NCI-H1417 treated with DMSO at 0.1 percent for 48 hours (cell line): ENCODE measurements at places on chromosomes 1 and 21.

DNA sequence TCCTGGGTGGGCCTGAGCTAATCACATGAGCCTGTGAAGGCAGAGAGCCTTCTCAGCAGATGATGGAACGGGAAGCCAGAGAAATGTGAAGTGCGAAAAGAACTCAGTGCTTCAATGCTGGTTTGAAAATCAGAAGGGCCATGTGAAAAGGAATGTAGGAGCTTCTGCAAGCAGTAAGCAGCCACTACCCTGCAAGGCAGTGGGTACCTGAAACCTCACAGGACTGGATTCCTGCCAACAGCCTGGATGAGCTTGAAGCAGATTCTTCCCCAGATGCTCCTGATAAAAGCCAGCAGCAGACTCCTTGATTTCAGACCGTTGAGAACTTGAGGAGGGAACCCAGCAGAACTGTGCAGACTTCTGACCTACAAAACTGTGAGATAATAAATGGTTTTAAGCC is 158.6 kb downstream of the SYT2 start:
- no peak for DNase-seq

GRCh38 chr1:108817016-108817415 is 39.9 kb downstream of the AKNAD1 start:
- DNase-seq = peak; percentile 40

DNA sequence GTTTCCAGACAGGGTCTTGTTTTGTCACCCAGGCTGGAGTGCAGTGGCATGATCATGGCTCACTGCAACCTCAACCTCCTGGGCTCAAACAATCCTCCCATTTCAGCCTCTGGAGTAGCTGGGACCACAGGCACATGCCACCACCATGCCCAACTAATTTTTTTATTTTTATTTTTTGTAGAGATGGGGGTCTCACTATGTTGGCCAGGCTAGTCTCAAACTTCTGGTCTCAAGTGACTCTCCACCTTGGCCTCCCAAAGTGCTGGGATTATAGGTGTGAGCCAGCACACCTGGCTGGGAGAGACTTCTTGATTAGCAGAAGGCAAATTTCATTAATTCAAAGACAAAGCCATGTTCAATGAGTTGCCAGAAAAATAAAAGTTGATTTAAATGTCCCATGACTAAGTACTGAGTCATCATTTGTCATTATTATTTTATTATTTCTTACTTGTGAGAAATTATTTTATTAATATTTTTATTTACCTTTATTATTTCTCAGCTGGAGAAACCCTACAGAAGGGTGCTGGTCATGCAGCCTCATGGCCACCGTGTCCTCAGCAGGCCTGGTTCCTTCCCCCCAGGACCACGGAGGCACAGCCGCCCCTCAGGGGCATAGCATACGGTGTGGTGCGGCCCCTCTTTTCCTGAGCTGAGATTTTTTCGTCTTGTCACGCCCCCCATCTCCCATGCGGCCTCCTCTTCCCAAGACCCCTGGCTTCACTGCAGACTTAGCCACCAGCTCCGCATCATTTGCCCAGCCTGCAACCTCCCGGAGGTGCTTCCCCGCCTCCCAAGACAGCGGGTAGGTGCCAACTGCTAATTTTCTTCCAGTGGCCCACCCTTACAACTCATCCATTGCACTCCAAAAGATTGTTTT is 55.3 kb upstream of the SIM2 start:
- DNase-seq = no peak

- DNase-seq = no peak
Measured at GRCh38 chr1:119133987-119134386, 6.5 kb downstream of the WARS2 start.

DNA sequence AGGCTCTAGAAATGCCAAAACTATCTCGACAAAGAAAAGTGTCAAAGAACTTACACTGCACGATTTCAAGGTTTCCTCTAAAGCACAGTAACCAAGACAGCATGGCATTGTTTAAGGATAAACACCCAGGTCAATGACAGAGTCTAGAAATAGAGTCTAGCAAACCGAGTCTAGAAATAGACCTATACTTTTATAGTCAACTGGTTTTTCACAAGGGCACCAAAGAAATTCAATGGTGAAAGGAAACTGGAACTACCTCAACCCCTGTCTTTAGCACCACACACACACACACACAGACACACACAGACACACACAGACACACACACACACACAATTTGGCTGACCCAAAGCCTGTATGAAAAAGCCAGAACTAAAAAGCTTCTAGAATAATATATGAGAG is 67.1 kb upstream of the PGBD5 start:
- no peak for DNase-seq

- DNase-seq = no peak
Measured at GRCh38 chr1:206766251-206766856, 4.2 kb upstream of the IL19 start.

GRCh38 chr1:244970236-244970743 is 105.9 kb upstream of the HNRNPU start:
- peak; percentile 73 for DNase-seq

- DNase-seq = no peak
Measured at GRCh38 chr1:65791801-65792668, 660 bp upstream of the PDE4B start.

DNA sequence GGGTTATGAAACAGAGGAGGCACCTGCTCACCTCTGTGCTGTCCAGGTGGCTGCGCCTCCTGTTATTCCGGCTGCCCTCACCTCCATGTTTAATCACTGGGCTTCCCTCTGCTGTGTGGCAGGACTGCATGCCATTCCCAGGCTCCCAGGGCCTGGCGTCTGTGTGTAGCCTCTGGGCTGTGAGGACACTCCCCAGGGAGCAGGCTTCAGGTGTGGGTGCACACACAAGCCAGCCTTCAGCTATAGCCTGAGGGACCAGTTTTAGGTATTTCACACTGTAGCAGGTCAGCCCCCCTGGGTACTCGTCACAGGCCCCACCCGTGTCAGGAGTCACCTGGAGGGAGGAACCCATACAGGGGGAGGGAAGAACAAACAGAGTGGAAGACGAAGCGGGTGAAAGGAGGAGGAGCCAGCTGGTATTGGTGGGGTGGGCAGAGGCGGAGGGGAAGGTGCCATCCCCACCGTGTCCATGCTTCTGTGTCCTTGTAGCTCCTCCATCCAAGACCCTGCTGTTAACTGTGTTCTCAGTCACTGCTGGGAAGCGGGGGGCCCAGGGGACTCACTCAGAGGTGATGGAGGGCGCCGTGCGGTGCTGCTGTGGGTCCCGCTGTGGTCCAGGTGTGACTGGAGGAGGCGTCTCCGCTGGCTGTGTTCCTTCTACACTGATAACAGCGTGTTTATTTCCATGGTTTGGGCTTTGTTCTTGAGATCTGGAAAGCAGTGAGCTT is 158.6 kb downstream of the PGBD5 start:
- DNase-seq = peak; percentile 74

- DNase-seq = no peak
Measured at GRCh38 chr21:25871566-25871965, 136.8 kb downstream of the GABPA start.

DNA sequence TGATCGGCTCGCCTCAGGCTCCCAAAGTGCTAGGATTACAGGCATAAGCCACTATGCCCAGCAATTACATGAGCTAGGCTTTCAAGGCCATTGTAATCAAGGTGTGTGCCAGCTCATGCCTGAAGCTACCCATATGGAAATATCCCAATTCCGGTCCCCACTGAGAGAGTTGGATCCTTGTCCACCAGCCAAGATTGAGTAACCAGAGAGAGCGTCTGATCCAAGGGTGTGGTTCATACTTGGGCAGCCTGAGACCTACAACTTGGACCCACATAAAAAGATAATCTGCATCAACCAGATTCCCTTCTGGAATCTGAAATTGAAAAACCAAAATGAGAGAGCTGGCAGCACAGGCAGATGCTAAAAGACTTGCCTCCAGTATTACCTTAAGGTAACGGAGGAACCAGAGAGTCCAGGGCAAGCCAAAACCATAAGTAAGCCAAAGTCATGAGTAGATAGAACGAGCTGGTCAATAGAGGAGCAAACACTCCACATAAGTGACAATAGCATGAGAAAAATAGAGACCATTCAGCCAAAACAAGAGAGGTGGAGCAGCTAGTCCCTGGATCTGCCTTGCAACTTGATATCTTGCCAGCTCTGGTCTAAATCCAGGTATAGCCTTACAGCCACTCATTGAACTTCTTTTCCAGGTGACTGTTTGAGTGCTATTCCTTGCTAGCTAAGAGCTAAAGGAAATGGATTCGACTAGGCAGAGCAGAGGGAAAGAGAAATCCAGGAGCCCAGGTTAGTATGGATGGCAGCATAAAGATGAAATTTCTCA is 63.8 kb upstream of the ATP1A1 start:
- no peak for DNase-seq

DNA sequence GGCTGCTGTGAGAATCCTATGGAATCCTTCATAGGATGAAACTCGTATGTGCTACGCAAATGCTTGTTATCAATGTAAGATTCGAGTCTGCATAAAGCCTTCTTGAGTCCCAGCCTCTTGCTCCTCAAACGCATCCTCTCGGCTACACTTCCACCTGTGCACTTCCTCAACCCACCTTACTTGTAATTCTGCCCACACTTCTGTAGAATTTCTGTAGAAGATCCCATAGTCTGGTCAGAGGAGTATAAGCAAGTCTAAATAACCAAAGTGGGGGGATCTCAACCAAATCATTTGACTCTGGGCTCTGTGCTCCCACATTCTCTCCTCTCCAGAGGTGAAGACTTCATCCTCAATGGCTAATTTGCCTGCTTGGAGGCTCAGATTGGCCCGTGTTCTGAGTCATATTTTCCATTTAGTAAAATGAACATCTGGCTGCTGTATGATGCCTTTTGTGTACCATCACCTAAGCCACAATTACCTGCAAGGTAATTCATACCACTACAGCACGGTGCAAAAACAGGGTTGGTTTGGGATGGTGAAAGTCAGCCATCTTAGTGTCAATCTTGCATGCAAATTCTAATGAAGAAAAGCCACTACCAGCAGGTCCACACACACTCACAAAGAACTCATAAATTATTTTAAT is 63.2 kb downstream of the ITPKB start:
- no peak for DNase-seq

DNA sequence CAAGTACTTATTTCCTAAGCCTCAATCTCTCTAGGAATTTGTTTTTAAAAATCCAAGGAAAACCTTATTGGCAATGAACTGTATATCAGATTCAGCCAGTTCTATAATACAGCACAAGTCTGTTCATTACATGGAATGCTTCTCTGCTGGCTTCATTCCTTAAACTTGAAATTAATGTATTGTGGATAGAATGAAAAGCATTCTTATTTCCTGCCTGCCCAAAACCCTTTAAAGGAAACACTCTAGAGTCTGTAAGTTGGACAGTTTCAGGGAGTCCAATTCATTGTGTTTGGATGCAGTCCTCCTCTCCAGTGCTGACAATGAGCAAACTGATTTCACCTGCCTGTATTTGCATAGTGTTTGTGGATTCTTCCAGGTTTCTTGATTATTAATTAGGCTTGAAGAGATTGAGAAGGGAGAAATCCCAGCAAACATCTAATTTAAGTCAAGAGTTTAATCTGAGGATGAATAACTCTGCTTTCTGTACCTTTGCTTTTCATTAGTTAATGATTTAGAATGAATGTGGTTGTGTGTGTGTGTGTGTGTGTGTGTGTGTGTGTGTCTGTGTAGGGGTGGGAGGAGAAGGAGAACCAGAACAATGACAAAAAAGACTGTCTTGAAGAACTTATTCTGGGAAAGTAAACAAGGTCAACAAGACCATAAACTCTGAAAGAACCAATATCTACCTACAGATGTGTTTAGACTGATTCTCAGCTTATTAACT is 61.2 kb downstream of the CACHD1 start:
- DNase-seq = no peak

DNA sequence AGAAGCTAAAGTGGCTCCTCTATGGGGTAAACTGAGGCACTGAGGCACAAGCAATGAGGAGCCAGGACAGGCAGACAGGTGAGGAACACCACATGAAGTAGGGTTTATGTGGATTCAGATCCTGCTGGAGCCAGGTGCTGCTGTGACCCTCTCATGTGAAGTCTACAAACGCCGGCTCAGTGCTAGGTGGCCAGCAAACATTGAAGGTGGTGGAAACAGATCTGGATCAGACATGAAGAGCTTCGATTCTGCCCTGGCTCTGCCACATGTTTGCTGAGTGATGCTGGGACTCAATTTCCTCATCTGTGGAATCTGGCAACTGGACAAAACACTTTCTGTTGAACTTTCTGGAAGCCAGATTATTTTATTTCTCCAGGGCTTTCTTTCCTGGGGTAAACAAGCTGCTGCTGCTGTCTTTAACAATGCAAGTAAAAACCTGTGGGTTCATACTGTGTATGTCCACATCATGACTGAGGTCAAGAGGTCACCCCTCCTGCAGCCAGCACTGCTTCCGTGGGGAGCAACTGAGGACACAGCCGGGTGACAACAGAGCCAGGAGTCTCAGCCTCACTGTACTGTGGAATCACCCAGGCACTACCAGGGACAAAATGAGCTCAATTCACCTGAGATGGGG is 33.3 kb downstream of the HMGB4 start:
- no peak for DNase-seq

- no peak for DNase-seq
Measured at GRCh38 chr1:37108596-37109188, 74.4 kb upstream of the GRIK3 start.

- no peak for DNase-seq
Measured at GRCh38 chr1:27755286-27755685, 17.7 kb upstream of the STX12 start.

GRCh38 chr21:25911730-25912401 is 177.1 kb downstream of the GABPA start:
- no peak for DNase-seq

DNA sequence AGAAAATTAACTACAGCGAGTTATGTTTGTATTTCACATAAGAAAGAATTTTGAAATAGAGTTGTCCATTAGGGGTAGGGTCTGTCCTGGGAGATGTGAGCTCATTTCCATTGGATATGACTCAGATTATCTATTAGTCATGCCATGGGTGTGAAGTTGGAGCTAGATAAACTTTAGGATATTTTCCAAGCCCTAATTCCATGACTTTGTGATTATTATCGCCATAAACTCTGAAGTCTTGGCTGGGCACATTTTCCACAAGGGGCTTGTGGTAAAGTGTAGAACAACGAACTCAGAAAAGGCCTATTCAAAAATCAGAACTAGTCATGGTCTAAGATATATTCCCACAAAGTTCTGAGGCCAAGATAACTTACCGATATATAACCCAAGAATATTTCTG is 396.6 kb downstream of the DPYD start:
- DNase-seq = no peak
